IPS-NIHi11 (cell line): ENCODE measurements at places on chromosomes 4 and X.

GRCh38 chr4:182391111-182391684 lies 148.0 kb downstream of the TENM3 start:
- DNase-seq: no peak

DNA sequence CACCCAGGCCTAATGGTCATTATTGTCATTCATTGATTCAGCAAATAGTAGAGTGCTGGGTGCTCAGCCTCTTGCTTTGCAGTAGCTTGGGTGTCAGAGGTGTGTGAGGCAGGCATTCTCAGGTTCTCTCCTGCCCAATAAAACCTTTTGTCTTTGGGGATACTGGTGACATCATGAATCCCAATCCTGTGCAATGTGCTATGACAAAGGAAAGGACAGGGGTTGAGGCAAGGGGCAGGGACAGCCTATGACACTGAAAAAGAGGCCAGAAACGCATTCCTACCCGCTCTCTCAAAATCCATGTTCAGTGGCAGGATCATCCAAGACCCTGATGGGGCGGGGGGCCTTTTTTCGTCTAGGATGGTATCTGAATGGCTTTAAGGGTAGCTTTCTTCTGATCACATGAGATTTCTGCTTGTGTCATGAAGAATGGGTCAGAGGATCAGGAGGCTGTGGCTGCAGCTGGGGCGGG lies 1.5 kb upstream of the FAM193A start:
- DNase-seq: no peak

- no peak for DNase-seq
These were observed 54.6 kb upstream of the ATP8A1 start for GRCh38 chr4:42711496-42711895.

- no peak for DNase-seq
These were observed 41.0 kb downstream of the MID1 start for GRCh38 chrX:10579112-10580011.

DNA sequence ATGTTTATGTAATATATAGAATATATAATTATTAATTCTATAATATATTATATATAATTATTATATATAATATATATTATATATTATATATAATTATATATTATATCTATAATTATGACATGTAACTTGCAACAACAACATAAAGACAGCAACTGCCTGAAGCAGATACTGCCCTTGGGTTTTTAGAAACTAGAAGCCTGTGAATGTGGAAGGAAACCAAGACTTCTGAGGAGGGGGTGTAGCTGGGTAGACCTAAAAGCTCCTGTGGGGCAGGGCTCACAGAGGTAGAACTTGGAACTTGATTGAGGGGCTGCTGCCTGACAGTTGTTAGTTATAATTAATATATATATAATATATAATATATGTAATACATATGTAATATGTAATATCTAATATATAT lies 167.2 kb upstream of the SLIT2 start:
- DNase-seq: no peak

DNA sequence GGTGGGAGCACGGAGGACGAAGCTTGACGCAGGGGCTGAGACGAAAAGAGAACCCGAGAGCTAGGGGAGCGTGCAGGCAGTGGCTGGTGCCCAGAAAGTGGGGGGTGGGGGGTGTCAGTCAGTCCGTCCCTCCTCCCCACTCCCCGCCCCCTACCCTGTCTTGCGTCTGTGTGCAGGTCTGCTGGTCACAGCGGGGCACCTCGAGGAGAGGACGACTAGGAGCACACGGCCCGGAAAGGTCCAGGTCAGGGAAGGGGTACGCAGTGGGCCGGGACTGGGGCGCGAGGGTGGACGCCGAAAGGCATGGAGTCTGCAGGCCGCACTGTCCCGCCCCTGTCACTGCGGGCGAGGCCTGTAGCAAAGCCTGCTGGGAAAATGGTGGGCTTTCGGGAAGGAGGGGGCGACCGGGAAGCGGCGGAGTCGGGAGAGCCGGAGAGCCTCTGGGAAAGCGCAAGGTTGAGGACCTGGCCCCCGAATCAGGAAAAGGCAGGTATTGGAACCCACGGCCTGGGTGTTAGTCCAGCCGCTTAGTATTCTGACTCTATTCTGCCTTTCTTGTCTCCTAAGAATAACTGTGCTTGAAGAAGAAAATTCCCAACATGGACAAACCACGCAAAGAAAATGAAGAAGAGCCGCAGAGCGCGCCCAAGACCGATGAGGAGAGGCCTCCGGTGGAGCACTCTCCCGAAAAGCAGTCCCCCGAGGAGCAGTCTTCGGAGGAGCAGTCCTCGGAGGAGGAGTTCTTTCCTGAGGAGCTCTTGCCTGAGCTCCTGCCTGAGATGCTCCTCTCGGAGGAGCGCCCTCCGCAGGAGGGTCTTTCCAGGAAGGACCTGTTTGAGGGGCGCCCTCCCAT lies 769 bp downstream of the TCEAL1 start:
- peak; percentile 57 for DNase-seq

DNA sequence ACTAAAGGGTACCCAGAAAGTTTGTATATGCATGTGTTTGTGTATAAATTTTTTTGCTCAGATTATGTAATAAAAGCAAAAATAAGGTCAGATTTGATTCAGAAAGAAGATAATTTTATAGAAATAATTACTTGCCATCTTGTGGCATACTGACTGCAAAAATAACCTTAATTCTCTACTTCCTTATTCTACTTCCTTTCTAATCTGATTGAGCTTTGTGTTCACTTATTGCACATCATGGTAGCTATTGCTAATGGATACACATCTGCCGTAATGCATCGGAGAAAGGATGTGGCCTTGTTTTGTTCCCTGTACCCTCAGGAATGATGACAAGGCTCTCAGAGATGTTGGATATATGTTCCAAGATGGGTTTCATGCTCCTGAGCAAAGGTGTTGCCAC lies 10.5 kb upstream of the GNPDA2 start:
- DNase-seq: no peak

- DNase-seq: no peak
These were observed 13.5 kb upstream of the LIMCH1 start for GRCh38 chr4:41524425-41524824.

DNA sequence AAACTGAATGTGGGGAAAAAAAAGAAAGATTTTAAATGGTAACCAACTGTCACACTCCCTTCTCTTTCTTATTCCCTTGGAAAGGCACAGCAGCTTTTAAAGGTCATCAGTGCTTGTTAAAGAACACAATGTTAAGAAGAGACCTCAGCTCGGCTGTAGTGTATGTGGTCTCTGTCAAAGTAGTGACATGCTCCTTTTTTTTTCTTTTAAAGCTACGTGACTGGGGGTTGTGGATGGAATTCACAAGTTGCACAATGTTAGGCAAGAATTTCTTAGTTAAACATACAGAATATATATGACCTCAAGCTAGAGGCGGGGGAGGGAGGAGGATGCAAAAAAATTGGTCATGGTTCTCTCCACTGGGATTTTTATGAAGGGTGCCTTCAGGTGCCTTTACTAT lies 45.6 kb downstream of the OCRL start:
- DNase-seq: no peak

DNA sequence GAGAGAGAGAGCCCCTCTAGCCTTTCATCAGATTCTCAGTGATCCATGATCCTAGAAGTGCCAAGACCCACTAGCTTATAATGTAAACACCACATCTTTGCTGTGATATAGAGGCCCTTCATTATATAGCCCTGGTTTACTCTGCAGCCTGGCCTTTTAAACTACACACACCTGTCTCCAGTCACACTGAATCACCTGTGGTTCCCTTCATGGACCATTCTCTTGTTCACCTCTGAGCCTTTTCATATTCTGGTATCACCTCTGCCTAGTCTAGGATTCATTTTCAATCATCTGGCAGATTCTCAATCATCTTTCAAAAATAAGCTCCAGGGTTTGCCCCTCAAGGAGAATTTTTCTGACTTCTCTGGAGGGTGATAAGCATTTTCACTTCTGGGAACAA lies 50.0 kb upstream of the CD40LG start:
- no peak for DNase-seq

GRCh38 chrX:80285131-80285773 lies 135.0 kb upstream of the TENT5D start:
- peak; percentile 10 for DNase-seq

- DNase-seq: peak; percentile 79
These were observed 26.8 kb upstream of the BOD1L1 start for GRCh38 chr4:13654162-13654797.

- DNase-seq: no peak
These were observed 100.2 kb upstream of the MSX1 start for GRCh38 chr4:4759232-4759631.

GRCh38 chr4:6020613-6021012 lies 2.4 kb upstream of the C4orf50 start:
- no peak for DNase-seq

DNA sequence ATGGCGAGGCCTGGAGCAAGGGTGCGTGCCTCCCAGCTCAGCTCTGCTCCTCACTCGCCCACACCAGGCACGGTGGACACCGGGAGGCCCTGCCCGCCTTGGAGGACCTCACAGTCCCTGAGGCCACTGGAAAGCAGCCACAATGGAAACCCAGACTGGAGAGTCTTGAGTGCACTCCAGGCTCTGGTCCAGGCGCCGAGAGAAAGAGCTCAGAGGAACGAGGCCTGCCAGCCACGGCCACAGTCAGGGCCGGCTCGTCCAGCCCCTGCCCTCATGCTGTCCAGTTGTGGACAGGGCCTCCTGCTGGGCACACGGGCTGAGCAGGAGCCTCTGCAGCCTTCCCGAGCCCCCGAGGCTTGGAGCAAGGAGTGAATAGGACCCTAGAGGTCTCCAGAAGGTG lies 53.3 kb upstream of the GRPEL1 start:
- no peak for DNase-seq

DNA sequence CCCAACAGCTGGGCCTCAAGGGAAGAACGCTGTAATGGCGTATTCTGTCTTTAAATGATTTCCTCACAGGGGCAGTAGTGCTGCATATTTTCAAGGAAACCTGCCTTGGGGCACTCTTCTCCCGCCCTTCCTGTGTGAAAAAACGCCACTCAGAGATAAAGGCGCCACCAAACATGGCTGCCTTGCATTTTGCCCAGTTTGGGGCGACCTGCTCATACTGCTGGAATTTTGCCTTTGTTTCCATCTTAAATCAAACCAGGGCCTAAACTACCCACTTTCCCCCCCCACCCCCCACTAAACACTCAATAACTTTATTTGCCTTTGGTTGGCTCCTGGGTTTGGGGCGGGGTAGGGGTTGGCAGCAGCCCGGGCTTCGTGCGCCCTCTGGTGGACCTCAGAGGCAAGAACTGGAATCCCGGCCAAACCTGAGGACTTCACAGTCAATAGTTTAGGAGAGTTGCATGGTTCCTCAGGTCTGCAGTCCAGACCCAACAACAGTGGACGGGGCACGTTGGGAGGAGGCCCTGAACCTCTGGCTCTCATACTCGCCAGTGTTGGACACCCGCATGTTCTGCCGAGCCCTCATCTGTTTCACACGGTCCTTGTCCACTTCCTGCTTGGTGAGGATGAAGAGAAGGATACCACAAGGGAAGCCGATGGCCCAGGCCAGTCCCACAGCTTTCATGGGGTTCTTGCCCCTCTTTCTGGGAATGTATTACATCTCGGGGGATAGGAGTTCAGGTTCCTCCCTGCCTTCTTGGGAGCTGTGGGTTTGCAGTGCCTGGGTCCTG lies 220.1 kb upstream of the STK26 start:
- DNase-seq: peak; percentile 46

DNA sequence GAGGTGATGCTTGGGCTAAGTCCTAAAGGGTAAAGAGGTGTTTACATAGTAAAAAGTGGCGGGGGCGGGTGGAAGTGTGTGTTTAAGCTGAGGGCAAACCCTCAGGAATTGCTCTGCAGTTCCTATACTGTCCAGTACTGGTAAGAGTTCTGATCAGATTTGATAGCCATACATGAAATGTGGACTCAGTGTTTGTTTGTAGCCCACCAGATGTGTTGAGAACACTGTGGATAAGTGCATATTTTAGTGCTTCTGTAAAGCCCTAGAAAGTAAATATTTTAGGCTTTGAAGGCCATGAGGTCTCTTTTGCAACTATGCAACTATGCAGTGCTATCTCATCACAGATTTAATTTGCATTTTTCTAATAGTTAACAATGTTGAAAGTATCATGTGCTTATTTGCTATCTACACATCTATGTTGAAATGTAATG lies 80.7 kb upstream of the EOLA2 start:
- peak; percentile 6 for DNase-seq
